Activated CD8-positive, alpha-beta memory T cell treated with anti-CD3 and anti-CD28 coated beads for 1 hour (primary cell): ENCODE measurements at places on chromosomes 4 and X.
A peak's percentile ranks its signal among the peaks of the same experiment; 100 is the strongest.

GRCh38 chr4:40140196-40140595, 56.6 kb upstream of the RHOH start:
- DNase-seq: no peak

- DNase-seq: no peak
These were observed 86.8 kb downstream of the PPP1R2C start for GRCh38 chrX:42691196-42691595.

DNA sequence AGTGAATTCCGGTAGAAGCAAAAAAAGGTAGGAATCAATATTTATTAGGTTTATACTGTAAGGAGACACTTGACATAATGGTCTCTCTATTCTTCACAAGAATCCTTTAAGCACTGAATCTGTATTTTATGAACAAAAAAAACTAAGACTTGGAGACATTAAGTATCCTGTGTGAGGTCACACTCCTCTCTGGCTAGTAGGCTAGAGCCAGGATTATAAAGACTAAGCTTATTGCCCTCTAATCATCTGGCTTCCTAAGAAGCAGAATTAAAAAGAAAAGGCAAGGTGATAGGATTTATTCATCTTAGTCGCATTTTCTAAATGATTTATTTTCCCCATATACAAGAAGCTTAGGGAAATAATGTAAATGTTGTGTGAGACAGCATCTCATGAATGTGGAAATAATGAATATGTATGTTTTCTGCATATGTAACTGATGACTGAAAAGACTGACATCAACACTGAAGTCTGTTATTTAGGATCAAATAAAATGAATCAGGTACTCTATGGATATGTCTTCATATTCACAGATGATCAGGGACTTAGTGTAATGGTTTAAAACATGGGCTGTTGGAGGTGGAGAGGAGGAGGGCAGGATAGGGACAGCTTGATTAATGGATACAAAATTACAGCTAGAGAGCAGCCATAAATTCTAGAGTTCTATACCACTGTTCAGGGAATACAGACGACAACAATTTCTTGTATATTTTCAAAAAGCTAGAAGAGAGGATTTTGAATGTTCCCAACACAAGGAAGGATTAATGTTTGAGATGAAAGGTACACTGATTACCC, 30.4 kb upstream of the PRKG2 start:
- no peak for DNase-seq

DNA sequence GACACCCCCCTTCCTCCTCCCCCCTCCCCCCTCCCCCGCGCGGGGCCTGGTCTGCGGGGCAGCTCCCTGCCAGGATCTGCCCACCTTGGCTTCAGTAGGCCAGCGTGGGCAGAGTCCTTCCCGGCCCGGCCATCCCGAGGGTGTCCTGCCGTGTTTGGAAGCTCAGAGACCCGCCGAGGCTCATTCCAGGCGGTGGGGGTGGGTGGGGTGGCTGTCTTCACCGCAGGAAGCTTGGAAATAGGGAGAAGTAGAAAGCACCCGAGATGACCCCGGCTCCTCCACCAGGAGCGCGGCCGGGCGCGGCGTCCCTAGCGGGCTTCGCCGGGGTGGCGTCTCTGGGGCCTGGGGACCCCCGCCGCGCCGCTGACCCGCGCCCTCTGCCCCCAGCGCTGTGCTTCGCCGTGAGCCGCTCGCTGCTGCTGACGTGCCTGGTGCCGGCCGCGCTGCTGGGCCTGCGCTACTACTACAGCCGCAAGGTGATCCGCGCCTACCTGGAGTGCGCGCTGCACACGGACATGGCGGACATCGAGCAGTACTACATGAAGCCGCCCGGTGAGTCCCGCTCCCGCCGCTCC, 1.6 kb downstream of the NAT8L start:
- DNase-seq: no peak

DNA sequence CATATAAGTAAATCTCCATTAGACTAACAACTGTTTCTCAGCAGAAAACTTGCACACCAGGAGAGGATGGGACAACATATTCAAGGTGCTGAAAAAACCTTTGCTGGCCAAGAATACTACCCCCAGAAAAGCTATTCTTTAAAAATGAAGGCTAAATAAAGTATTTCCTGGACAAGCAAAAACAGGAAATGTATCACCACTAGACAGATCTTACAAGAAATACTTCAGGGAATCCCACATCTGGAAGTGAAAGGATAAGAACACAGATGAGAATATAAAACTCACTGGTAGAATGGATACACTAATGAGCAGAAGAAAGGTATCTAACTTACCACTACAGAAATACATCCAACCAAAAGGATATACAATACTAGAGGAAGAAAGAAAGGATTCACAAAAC, 27.0 kb upstream of the ADH1C start:
- no peak for DNase-seq

DNA sequence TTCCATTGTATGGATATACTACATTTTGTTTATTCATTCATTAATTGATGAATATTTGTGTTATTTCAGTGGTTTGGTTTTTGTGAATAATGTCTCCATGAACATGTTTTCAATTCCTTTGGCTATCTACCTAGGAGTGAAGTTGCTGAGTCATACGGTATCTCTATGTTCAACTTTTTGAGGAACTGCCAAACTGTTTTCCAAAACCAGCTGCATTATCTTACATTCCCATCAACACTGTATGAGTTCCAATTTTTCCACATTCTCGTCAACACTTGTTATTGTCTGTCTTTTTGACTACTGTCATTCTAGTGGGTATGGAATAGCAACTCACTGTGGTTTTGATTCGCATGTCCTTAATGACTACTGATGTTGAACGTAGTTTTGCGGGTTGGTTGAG, 388.6 kb upstream of the MAGEB2 start:
- no peak for DNase-seq

DNA sequence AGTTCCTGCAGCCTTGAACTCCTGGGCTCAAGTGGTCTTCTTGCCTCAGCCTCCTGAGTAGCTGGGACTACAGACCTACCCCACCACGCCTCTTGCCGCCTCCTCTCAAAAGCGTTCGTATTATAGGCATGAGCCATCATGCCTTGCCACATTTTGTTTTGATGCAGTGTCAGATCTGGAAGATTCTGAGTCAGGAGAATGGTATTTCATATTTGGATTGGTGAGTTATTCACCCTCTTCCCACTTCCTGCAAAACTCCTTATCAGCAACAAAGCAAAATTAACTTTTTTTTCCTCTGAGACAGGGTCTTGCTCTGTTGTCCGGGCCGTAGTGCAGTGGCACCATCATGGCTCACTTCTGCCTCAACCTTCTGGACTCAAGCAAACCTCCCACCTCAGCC, 29.6 kb downstream of the REST start:
- DNase-seq: no peak

DNA sequence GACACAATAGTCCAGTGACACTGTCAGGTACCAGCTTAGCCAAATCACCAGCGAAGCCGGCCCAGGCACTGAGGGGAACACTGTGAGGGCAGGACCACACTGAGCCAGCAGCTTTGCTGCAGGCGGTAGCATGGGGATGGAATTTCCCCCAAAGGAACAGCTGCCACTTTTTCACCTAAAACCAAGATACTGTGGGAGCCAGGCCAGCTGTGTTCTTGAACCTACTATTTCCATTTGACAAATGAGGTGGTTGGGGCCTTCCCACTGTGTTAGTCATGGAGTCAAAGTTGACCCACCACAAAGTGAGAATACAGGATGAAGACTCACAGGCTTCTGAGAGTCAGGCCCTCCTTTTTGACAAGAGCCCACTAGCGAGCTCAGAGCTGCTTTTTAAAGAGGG, 70.7 kb upstream of the SH3RF1 start:
- no peak for DNase-seq

- DNase-seq: no peak
These were observed 2.8 kb upstream of the TIFA start for GRCh38 chr4:112288455-112288854.

DNA sequence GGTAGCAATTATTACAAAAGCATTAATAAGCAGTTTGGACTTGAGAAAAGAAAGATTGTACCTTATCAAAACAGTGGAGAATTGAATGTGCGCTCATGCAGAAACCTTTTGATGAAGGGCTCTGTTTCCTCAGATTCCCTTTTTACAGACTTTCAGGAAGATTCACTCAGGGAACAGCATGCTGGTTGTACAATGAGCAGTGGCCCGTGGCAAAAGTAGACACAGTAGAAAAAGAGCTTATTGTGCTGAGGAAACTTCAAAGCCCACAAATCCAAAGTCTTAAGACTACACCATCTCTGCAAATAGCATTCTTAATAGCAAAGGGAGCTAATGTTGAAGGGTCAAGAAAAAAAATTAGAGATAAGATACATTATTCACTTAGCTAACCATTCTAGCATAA, 858.9 kb downstream of the PDHA2 start:
- no peak for DNase-seq

- DNase-seq: no peak
These were observed 142.2 kb downstream of the DKK2 start for GRCh38 chr4:106893903-106894302.

DNA sequence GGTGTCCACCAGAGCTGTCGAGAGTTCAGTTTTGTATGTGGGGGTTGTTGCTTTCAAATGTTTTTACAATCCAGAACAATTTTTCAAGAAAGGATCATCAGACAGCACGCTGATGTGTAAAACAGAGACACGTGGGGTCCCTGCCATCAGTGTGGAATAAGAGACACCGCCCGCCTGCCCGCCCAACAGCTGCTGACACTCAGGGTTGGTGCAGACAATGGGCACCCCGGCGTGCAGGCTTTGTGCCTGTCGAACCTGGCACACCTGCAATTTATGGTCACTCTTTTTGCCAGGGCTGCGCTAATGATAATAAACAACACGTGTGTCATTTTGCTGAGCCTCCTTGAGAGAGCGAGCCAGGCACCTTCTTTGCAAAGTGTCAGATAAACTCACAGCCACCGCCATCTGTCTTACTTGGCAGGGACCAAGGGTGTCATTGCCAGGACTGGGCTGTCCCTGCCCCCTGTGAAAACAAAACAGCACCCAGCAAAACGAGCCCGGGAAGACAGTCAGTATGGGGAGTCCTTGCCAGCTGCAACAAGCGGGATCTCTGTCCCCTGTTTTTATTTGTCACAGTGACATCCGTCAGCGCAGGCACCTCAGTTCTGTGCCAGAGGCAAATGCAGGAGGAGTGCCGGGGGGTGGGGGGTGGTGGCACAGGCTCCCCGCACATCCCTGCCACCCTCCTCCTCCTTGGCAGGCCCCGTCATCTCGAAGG, 69.1 kb downstream of the PSAPL1 start:
- no peak for DNase-seq

DNA sequence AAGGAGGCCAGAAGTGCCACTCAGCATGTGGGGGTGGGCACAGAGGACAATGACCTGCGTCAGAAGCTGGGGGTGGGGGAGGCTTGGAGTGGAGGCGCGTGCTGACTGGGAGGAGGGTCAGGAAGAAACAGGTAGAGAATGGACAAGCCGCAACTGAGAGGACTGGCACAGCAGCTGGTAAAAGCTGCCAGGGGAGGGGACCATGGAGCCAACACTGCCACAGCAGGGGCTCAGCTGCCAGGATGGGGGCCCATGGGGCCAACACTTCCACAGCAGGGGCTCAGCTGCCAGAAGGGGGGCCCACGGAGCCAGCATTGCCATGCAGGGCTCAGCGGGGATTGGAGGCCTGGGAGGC, 19.1 kb downstream of the RNF212 start:
- no peak for DNase-seq

DNA sequence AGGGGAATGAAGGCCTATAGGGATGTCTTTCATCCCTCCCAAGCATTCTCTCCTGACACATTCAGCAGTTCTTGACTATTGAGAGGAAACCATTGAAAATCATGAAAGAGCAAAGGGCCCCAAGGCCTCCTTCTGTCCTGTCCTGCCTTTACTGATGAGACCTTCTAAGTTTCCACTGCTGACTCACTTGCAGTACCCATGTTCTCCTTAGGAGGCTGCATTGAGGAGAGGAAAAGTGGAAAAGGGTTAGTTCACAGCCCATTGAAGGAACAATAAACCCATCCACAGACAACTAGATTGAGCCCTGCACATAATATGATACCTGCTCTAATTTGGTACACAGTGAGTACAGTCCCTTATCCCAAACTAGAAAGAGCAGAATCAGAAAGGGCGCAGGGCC, 115.1 kb upstream of the PNPLA4 start:
- DNase-seq: no peak

GRCh38 chrX:121308276-121308805, 260.9 kb downstream of the GLUD2 start:
- no peak for DNase-seq

DNA sequence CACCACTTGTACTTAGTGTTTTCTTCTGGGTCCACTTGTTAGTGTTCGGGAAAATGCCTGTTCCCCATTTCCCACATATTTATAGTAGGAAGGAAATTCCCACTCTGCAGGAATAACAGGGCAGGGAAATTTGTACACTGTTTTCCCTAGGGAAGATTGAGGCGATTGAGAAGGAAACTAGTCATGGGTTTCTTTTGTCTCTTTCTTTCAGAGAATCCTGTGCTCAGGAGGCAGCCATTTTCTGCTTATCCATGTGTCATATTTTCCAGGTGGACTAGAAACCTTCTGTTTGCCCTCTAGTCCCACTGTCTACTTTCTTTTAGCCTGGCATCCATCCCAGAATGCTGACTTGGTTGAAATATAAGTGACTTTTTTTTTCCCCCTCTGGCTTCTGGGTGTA, 299.1 kb upstream of the ANKRD50 start:
- no peak for DNase-seq

DNA sequence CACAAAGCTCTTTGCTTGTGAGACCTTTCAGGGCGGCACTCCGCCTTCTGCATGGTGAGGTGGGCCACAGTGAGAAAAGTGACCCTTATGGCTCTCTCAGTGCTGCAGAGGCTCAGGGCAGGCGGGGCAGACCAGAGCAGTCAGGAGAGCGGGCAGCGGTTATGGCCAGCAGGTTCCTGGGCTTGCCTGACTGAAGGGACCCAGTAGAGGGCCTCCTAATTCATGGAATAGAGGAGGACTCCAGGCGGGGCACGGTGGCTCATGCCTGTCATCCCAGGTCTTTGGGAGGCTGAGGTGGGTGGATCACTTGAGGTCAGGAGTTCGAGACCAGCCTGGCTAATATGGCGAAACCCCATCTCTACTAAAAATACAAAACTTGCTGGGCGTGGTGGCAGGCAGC, 91.4 kb downstream of the CLNK start:
- no peak for DNase-seq

- DNase-seq: peak; percentile 7
These were observed at the start of gene KLF8 for GRCh38 chrX:56232221-56233082. TSS of gene KLF8 (plus strand) at chrX:56232356. CDS start at chrX:56233335, 979 bp downstream.

- peak; percentile 68 for DNase-seq
These were observed at the start of gene ZBTB33 for GRCh38 chrX:120250522-120251271. TSS of gene ZBTB33 (plus strand) at chrX:120250812. CDS start at chrX:120253416, 2,604 bp downstream.

- no peak for DNase-seq
These were observed at the start of gene EVC for GRCh38 chr4:5710961-5711478. TSS of gene EVC (plus strand) at chr4:5711201. CDS start at chr4:5711381, 180 bp downstream.

GRCh38 chrX:3699821-3700381, 13.5 kb downstream of the PRKX start:
- DNase-seq: no peak

GRCh38 chr4:183335369-183335940, 13.2 kb upstream of the CLDN24 start:
- DNase-seq: no peak

- DNase-seq: no peak
These were observed 62.1 kb downstream of the GPRIN3 start for GRCh38 chr4:89245459-89245858.

DNA sequence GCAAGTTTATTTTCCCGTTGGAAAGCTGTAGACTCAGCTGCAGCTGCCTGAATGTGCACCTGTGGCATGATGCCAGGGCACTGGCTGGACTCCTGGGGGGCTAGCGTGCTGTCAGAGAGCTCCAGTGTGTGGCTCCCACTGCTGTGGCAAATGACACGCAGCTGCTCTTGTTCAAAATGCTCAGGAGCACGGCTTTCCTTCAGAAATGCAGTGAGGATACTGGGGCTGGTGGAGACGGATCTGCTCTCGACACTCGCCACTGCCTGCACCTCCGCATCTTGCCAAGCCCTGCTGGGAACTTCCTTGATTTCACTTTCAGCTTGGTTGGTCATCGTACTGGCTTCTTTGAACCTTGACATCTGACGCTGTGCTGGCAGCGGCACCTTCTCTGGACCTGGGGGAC, 58.7 kb downstream of the GPRIN3 start:
- no peak for DNase-seq
